ENCODE measurements at places on chromosomes 5 and 9.
A peak's percentile ranks its signal among the peaks of the same experiment; 100 is the strongest.

- no peak for DNase-seq
Measured at GRCh38 chr9:121947775-121948174, 145.3 kb downstream of the TTLL11 start.

DNA sequence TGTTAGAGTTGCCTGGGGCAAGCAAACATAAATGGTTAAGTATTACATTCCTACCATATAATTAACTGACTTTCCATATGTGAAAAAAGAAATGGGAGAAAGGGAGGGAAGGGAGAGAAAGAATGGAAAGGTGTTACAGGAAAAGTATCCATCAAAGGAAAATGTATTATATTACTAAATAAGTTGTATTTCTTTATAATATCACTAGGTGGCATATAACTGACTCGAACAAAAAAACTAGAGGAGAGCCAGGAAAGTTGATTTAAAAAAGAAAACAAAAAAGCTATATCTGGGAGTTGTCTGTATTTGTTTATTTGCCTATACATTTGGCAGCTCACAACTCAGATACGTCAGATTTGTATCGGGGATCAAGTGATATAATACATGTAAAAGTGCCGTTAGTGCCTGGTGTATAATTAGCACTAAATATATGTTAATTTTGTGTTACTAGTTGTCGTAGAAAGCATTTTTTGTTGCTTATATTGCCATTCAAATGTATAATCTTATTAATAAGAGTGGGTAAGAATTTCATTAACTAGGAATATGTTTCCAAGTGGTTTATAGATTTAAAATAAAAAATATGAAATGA lies 59.6 kb upstream of the ADAMTS19 start:
- DNase-seq: no peak

DNA sequence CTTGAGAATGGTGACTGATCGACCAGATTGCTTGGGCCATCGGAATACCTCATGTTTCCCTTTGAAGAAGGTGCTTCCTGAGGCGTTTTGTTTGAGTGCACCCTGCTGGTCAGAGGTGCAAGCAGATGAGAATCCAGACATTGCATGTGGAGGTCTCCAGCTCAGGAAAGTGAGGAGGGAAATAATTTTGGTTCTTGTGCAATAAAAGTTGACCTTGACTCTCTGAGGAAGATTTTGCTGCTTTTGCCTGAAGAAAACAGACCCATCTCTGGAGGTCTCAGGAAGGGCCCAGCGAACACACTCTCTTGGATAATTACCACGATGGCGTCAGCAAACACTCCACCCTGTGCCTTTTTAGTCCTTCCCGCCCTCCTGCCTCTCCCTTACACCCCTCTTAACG lies 69.7 kb downstream of the GRAMD2B start:
- peak; percentile 0 for DNase-seq

DNA sequence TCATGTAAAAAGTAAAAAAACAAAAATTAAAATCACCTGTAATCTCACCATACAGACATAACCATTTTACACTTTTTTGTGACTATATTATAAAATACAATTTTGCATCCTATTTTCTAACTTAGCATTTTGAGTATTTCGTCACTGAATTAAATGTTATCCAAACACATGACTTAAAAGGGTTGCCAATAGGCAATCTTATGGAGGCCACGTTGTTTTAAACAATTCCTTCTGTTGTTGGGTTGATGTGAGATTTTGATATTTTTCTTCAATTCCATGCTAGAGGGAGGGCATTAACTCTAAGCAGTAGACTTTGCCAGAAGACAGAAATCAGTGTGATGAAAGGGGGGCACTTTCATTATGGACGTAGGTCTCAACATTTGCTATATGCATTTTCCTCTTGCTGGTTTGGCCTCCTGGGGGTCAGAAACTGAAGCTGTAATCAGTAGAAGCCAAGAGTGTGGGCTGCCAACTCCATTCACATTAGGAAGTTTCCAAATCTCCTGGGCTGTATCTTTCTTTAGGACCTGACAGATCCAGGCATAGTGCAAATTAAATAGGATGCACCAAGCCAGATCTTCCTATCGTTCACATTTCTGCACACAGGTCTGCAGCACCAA lies 614.2 kb upstream of the CLINT1 start:
- DNase-seq: no peak

GRCh38 chr5:158807946-158808345 lies 291.8 kb downstream of the EBF1 start:
- DNase-seq: no peak

- DNase-seq: no peak
Measured at GRCh38 chr9:112555844-112556482, 69.3 kb downstream of the KIAA1958 start.

DNA sequence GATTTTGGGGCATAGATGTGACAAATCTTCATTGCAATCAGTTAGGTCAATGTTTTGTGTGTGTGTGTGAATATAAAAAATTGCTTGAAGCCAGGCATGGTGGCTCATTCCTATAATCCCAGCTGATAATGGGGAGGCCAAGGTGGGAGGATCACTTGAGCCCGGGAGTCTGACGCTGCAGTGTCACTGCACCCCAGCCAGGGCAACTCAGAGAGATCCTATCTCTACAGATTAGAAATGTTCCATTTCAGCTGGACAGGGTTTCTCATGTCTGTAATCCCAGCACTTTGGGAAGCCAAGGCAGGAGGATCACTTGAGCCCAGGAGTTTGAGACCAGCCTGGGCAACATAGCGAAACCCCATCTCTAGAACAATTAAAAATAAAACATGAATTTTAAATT lies 11.5 kb downstream of the OR2V2 start:
- DNase-seq: no peak

DNA sequence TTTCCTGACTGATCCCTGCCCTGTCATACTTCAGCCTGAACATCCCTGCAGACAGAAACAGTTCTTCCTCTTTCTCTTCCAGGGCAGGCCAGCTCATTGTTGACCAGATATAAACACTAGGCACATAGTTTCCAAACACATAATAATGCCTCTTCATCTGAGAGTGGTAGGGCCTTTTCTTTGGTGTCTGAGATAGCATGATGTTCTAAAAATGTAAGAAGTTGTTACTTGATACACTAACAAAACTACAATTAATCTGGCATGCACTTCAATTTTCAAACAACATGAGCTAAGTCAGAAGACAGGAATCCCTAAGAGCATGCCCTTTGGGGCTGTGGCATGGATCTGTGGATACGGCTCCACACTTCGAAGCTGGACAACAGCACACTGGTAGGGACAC lies 246.6 kb downstream of the SPOCK1 start:
- no peak for DNase-seq

DNA sequence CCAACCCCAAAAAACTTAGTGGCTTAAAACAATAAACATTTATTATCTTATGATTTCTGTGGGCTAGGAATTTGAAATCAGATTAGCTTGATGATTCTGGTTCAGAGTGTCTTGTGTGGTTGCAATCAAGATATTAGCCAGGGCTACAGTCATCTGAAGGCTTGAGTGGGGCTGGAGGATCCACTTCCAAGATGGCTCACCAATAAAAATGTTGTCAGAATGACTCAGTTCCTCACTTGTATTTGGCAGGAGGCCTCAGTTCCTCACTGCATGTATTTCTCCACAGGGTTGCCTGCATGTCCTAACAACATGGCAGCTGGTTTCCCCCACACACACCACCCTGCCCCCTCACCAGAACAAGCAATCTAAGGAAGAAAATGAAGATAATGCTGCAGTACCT lies 98.2 kb upstream of the NIPBL start:
- no peak for DNase-seq

GRCh38 chr9:105403552-105404248 lies 44.1 kb upstream of the FSD1L start:
- DNase-seq: no peak

- DNase-seq: no peak
Measured at GRCh38 chr9:131562032-131562959, 17.0 kb downstream of the PRRT1B start.

GRCh38 chr9:37406603-37407401 lies 15.7 kb upstream of the GRHPR start:
- DNase-seq: no peak

- no peak for DNase-seq
Measured at GRCh38 chr9:78574354-78575045, 277.6 kb downstream of the PSAT1 start.

DNA sequence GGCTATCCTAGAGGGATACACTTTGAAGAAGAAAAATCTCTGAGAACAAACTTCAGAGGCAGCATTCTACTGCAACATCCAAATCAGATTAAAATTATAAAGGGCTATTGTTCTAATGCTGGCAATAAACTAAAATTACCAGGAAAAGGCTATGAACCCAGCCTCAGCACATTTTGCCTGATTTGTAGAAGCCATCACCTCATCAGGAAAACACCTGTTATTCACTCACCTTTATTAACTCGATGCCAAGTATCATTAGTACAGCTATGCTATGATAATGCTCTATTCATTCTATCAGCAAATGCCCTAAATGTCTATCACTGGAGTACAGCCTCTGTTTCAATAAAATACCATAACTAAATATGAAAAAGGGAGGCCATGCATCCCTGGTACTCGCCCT lies 510.2 kb downstream of the RASEF start:
- no peak for DNase-seq

DNA sequence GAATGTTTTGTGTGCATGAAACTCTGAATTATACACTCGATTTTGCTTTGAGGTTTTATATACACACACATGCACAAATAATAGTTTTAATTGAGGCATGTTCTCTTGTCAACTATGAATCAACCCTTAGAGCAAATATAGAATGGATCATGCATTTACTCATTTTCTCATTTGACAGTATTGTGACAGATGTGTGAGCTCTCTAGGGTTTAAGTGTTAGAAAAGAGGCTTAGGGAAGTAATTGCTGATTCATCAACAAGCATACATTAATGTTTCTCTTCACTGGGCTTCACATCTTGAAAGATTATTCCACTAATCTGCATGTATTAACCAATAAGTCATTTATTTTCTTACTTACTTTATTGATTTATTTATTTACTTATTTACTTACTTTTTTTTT lies 1356.8 kb upstream of the ACO1 start:
- DNase-seq: no peak
